ENCODE measurements at places on chromosomes 3 and 15.

DNA sequence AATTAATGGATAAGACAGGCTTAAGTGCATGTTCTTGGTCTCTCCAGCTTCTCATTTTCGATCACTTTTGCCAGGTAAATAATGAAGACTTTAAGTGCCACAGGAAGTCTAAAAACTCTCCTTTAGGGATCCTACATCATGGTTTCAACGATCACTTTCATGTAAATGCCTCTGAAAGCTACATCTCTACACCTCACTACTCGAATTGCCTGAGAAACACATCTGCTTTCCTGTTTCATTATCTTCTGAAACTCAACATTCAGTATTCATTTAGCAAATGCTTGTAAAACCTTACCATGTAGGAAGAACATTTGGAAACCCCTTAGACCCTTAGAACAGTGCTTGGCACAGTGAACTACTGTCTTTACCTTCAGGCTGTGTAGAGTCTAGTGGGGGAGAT lies 16.2 kb downstream of the THAP10 start:
- no peak for DNase-seq

DNA sequence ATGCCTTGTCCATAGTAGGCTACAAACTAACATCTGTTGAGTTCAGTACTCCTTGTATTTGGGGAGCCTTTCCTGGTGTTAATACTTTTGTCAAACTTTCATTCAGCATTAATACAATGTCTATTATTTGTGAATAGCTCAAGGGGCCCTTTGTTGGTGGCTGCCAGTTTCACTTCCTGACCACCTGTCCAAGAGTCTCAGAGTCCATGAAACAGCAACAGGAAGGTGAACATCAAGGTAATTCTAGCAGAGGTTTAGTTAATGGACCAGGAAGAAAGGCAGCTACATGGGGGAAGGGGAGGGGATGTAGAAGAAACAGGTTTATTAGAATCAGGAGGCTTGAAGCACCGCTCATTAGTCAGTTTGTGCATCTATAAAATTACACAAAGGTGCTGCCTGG lies 386.9 kb downstream of the PDCD6IP start:
- no peak for DNase-seq

GRCh38 chr3:167160781-167161180 lies 219.3 kb downstream of the ZBBX start:
- no peak for DNase-seq

DNA sequence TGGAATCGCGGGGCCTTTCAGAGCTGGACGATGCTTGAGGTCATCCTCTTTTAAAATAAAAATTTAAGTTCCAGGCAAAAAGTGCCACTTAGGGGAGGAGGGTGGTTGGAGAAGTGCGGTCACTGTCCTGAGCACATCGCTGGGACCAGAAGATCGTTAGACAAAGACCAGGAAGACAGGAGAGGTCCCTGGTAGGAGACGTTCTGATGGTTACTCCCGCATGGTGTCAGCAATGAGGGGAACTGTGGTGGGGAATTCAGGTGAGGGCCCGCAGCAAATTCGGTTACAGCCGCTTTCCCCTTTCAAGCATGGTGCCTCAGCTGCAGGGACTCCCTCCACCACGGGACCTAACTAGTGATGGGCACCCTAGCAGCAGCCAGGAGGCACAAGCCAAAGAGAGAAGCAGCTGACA lies 1.0 kb upstream of the ISY1 start:
- no peak for DNase-seq

DNA sequence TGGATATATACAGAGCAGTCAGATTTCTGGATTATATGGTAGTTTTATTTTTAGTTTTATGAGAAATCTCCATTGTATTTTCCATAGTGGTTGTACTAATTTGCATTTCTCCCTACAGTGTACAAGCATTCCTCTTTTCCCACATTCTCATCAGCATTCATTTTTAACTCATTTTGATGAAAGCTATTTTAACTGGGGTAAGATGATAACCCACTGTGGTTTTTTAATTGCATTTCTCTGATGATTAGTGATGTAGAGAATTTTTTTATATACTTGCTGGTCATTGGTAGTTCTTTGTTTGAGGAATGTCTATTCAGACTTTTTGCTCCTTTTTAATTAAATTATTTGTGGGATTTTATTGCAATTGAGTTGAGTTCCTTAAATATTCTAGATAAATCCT lies 903.6 kb downstream of the DIPK2A start:
- no peak for DNase-seq

GRCh38 chr3:20028905-20029331 lies 11.3 kb upstream of the KAT2B start:
- DNase-seq: no peak

DNA sequence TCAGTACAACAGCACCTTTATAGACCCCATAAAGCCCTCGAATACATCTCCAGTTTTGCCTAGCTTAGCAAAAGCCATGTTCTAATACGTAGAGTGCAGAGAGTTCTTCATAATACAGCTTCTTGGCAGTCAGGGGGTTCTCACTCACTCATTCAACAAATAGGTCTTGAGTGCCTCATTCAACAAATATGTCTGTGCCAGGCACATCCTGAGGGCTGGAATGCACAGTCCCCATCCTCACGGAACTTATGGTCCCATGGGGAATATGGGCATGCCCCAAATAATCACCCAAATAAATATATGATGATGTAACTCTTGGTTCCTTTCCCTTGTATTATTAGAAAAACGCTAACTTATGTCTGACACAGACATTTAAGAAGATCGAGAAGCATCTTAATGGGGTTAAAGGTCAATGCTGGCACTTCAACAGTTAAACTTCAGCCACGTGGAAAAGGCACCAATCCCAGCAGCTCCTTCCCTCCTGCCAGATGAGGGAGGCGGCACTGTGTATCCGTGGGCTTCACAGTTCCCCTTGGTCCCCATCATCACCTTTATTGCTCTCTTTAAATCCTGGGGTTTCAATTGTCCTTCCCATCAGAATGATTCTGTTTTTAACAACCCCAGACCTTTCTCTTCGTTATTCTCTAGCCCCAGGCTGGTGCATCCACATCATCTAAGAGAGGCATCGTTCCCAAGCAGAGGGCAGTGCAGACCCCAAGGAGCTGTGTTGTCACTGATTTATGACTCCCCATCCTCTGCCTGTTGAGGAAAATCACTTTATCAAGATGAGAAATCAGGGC lies 18.9 kb upstream of the SEMA5B start:
- no peak for DNase-seq

- no peak for DNase-seq
These were observed 29.6 kb upstream of the SECISBP2L start for GRCh38 chr15:49075881-49076280.

GRCh38 chr3:32963871-32964270 lies 12.4 kb downstream of the CCR4 start:
- DNase-seq: no peak

- DNase-seq: no peak
These were observed 117.0 kb downstream of the IMPG2 start for GRCh38 chr3:101203411-101203810.

DNA sequence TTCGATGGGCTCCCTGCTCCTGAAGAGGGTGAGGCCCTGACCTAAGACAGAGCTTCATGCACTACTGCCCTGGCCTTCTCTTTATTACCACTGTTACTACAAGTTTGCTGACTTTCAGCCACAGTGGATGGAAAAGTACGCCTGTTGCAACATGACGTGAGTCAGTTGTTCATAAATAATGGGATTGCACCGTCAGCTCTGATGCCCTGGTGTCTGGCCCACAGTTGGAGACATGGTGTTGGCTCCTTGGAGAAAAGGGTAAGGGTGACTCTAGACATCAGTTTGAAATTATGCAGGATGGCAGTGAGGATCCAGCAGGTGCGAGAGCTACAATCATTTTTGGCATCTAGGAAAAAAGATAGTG lies 5.5 kb downstream of the PAQR5 start:
- no peak for DNase-seq

DNA sequence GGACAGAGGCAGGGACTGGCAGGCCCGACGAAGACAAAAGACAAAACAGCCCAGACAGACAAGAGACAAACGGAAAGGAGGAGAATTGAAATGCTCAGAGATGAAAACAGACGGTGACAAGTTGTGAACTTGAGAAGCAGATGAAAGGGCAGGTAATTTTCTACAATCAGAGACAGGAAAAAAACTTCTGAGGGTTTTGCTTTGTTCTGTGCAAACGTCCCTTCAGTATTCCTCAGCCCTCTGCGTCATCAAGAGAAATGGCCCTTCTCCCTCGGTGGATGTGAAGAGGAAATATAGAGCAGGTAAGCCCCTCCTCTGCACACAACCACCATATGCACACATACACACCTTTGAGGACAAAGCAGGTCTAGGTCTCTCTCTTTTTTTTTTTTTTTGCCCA lies 206.6 kb downstream of the UACA start:
- no peak for DNase-seq

- no peak for DNase-seq
These were observed 38.0 kb upstream of the VILL start for GRCh38 chr3:37952564-37952963.

- no peak for DNase-seq
These were observed 57.1 kb upstream of the POU1F1 start for GRCh38 chr3:87333393-87333892.

GRCh38 chr3:190097025-190097424 lies 23.7 kb downstream of the P3H2 start:
- DNase-seq: no peak

GRCh38 chr3:85567071-85567676 lies 608.4 kb downstream of the CADM2 start:
- no peak for DNase-seq

- DNase-seq: no peak
These were observed 74.9 kb downstream of the TOP2B start for GRCh38 chr3:25589783-25590258.

DNA sequence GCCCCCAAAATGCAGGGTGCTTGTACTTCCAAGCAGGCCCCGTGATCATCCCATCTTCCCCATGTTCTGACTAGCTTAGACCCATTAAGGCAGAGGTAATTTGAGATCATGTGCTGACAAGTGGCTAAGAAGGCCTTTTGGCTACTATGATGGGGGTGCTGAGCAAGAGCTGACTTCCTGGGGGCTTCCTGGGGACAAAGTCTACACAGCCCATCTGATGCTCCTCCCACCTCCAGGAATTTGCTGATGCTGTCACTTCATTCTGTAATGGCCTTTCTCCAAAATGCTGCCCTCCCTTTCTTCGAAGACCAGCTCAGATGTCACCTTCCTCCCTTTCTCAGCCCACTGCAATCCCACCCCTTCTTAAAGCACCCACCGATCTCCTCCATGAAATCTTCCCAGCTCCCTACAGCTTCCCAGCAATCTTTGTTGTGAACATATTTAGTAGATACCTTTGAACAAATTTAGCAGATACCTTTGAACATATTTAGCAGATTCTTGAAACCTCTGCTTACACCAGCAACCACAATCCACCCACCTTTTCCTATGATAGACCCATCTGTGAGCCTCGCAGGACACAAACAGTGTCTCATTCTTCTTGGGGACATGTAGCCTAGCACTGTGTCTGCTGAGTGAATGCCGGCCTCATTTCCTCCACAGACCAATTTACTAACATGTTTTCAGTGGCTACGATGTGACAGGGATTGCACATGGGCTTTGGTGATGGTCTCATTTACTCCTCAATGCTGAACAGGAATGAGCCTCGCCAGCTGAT lies 223.3 kb downstream of the EPHB1 start:
- DNase-seq: no peak

- no peak for DNase-seq
These were observed 315.2 kb upstream of the PDZRN3 start for GRCh38 chr3:73939985-73940384.

DNA sequence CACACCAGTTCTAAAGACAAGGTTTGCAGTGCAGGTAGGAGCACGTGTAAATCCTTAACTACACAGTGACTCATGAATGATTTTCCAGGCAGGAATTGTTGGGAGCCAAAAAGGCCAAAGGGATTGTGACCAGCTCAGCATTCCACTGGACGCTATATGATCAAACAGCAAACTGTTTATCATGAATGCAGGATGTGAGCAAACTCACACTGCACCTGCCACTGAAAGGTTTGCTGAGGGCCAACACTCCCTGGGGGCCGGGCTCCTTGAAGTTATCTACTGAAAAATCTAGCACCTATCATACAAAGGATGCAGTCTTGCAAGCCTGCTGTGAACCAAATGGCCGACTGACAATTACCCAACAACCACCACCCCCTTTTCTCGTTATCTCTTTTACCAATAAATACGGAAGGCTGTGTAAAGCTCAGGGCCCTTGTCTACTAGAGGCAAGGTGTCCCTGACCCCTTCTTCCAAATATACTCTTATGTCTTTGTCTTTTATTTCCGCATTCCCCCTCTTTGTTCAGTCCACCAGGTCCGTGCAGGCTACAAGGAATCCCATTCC lies 11.5 kb upstream of the DNASE1L3 start:
- DNase-seq: no peak

GRCh38 chr15:73936588-73937290 lies 10.5 kb downstream of the LOXL1 start:
- DNase-seq: no peak

DNA sequence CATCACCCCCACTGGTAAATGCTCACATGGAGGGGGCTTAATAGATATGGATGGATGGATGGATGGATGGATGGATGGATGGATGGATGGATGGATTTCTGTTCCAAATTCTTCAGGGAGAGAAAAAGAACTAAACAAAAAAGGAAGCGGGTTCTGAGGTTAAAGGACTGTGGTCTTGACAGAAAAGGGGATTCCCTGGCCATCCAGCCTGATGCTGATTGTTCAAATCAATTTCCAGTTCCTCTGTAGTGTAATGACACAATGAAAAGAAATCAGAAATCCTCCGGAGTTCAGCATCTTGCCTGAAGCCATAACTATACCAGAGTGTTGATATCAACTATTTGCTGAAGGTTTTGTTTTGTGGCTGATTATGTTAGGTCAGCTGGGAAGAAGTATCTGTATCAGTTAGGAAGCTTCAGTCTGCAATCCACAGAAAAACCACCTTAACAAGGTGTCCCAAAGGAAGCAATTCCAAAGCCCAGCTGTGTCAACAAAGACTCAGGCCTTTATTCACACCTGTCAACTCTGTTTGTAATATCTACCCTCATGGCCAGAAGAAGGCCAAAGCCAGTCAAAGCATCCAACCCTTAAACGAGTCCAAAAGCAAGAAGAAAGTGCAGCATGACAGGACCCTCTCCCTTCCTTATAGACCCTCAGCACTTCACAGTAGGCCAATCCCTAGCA lies 24.5 kb upstream of the RASA2 start:
- DNase-seq: no peak

DNA sequence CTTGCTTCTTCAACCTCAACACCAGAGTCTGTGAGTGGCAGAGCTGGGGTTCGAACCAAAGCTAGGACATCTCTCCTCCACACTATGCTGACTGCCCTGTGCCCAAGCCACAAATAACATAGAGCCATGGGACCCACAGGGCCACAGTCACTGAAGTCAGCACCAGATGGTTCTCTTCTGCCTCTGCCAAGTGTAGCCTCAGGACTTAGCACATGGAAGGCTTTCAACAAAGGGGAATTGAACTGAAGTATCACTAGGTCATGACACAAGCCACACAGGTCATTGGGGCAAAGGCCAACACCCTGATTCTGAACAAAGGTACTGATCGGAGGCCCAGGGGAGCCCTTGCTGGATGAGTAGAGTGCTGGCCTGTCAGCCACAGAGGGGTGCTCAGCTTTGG lies 83.6 kb downstream of the BDH1 start:
- no peak for DNase-seq

GRCh38 chr15:60803059-60803458 lies 324.1 kb upstream of the ICE2 start:
- DNase-seq: no peak
